ENCODE measurements at places on chromosomes 2 and 18. TPM values are rescaled to one million over a fixed set of nuclear protein-coding genes. Genes with fewer than 3 reads are reported as not detected.

- no peak for DNase-seq
- no peak overlapping the region for H3K4me3 ChIP-seq
- H3K36me3 ChIP-seq: peaks cover 30% of the 10 kb centered on the region
These were observed 98.7 kb downstream of the PLEKHA3 start for GRCh38 chr2:178579006-178579405.

GRCh38 chr2:58407487-58407886, 166.4 kb upstream of the FANCL start:
- H3K27me3 ChIP-seq: peaks cover 4% of the 10 kb centered on the region
- H3K4me1 ChIP-seq: no peaks in the 10 kb centered on the region
- DNase-seq: no peak
- H3K4me3 ChIP-seq: no peak overlapping the region
- H3K27ac ChIP-seq: no peak overlapping the region
- no peaks in the 10 kb centered on the region for H3K36me3 ChIP-seq

The SPHKAP gene
- not detected for total RNA-seq

The WNT6 gene
- not detected for total RNA-seq

- H3K4me1 ChIP-seq: no peaks in the 10 kb centered on the region
- no peak within 1 kb of the TSS for H3K4me3 ChIP-seq
- H3K27me3 ChIP-seq: peaks cover 4% of the 10 kb centered on the region
- H3K36me3 ChIP-seq: no peaks in the 10 kb centered on the region
- DNase-seq: no peak
These were observed at the start of gene CTNNA2 for GRCh38 chr2:79512442-79513401. Gene CTNNA2 (plus strand): TSS chr2:79513051.

The EVX2 gene
- total RNA-seq: not detected

DNA sequence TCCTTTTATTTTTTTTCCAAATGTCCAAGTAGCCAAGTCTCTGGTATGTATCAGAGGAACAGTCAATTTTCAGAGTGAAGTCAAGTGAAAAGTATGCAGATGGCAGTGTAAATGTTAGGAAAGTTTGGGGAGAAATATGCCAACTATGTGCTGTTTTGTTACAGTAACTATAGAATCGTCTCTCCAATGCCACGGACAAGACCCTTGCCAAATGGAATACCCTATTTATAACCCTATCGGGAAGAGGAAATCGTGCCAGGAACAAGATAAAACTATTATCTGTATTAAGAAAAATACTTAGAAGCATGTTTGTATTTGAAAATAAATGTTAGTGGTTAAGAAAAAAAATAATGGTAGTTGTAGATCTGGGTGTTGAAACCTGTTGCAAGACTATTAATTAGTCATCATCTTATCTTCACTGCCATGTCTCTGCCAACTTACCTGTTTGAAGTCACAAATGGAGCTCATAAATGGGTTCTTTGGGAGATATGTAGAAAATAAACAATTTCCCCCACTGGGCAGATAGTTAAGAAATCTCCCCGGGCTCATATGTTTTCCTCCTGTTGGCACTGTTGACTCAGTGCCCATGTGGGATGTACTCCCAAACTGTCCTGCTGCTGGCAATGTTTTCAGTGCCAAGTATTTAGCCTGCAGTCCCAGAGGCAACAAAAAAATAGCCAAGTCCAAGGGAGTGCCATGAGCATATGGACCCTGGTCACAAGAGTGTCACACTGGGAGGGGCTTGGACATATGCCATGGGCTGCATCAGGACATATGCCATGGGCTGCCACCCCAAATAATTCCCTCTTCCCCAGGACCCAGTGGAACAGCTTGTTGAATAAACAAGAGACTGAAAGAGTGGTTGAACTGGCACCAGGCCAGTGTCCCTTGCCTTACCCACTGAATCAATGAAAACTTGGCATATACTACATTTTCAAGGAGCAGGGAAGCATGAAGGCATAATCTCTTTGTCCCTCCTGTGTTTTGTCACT, 366.9 kb downstream of the OSR1 start:
- no peak overlapping the region for H3K4me3 ChIP-seq
- no peak for DNase-seq
- H3K36me3 ChIP-seq: no peaks in the 10 kb centered on the region
- no peaks in the 10 kb centered on the region for H3K4me1 ChIP-seq
- H3K27me3 ChIP-seq: no peaks in the 10 kb centered on the region
- H3K27ac ChIP-seq: no peak overlapping the region

DNA sequence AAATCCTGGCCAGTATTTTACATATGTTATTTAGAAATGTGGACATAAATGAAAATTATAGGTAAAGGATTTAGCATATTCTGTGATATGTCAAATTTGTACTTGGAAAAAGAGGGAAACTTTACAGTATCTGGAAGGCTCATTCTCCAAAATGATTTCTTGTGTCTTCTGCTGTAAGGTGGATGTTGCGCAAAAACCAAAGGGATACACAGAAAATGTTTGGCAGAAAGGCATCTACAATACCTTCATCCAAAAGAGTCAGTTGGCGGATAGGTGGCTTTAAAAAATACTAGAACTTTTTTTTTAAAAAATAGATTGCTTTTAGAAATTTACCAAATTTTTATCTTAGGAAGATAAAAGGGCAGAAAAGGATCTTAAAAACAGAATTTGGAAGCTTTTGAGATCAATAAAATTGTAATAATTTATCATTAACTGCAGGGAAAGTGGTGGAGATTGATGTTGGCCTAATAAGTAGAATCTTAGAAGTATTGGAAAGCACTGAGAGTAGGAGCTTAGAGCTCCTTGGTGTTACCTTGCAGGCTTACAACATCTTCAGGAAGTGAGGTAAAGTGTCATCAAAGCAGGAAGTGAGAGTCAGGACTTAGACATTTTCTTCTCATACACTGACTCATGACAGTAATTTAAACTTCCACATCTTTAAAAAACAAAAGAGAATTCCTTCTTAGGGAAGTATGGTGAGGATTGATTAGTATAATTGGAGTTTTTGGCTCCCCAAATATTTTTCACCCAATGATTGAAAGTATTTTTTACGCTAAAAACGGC, 2.1 kb downstream of the NABP1 start:
- H3K27ac ChIP-seq: peak overlapping the region; percentile 100
- peaks cover 52% of the 10 kb centered on the region for H3K4me1 ChIP-seq
- peaks cover 48% of the 10 kb centered on the region for H3K36me3 ChIP-seq
- H3K4me3 ChIP-seq: peak overlapping the region; percentile 100
- no peaks in the 10 kb centered on the region for H3K27me3 ChIP-seq

GRCh38 chr18:9619545-9619944, 5.2 kb upstream of the PPP4R1 start:
- H3K4me3 ChIP-seq: no peak overlapping the region
- peaks cover 27% of the 10 kb centered on the region for H3K4me1 ChIP-seq
- H3K27ac ChIP-seq: no peak overlapping the region
- peaks cover 16% of the 10 kb centered on the region for H3K27me3 ChIP-seq

DNA sequence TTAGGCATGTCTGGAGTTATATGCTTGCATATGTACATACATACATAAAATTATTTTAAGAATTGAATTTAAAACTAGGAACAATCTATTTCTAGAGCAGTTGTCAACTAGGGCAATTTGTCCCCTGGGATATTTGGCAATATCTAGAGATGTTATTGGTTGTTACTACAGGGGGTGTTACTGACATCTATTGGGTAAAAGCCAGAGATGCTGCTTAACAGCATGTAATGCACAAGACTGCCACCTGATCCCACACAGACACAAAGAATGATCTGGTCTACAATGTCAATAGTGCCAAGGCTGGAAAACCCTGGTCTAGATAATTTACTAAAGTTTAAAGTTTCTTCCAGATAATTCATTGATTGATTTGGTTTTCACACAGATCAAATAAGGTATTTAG, 185.3 kb downstream of the NYAP2 start:
- no peaks in the 10 kb centered on the region for H3K4me1 ChIP-seq
- H3K27ac ChIP-seq: no peak overlapping the region
- DNase-seq: no peak

- H3K4me1 ChIP-seq: no peaks in the 10 kb centered on the region
- peaks cover 3% of the 10 kb centered on the region for H3K36me3 ChIP-seq
These were observed 62.5 kb upstream of the LGALSL start for GRCh38 chr2:64391424-64391823.

DNA sequence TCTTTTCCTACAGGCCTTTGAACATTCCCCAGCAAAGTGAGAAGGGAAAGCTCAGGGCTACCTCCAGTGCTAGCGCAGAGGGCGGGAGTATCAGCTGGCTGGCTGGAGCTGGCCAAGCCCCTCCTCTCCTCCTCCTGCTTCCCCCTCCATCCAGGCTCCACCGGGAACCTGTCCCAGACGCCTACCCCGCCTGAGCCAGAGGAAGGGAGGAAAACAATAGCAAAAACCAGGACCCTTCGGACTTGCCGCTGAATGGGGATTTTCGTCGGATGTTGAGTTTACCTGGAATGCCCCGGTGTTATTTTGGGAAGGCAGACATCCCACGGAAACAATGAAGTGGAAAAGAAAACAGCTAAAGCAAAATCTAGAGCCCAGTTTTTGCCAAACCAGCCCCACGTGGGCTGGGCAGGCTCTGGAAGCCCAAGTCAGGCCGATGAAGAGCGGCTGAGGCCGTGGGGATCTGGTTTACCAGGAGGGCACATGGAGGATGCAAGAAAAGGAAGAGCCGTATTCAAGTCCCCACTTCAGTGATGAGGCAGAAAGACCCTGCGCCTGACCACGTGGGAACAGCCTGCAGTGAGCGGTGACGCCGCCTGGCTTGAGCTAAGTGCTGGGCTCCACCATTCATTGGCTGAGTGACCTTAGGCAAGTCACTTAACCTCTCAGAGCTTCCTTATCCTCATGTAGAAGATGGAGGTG, 100.4 kb upstream of the LCLAT1 start:
- no peaks in the 10 kb centered on the region for H3K27me3 ChIP-seq
- peaks cover 2% of the 10 kb centered on the region for H3K4me1 ChIP-seq
- peaks cover 8% of the 10 kb centered on the region for H3K36me3 ChIP-seq
- no peak overlapping the region for H3K27ac ChIP-seq
- DNase-seq: no peak

The PTH2R gene
- not detected for total RNA-seq
